Activated CD4-positive, alpha-beta T cell treated with anti-CD3 and anti-CD28 coated beads, Interleukin-2, amount 10 ng/mL, durations not matched to agents 7 days and 5 days (primary cell): ENCODE measurements at places on chromosomes 5 and 9. TPM values are rescaled to one million over a fixed set of nuclear protein-coding genes. Genes with fewer than 3 reads are reported as not detected.

GRCh38 chr5:54844905-54845566 lies 140.4 kb downstream of the ESM1 start:
- no peak overlapping the region for H3K27ac ChIP-seq
- H3K36me3 ChIP-seq = no peaks in the 10 kb centered on the region
- peaks cover 21% of the 10 kb centered on the region for H3K27me3 ChIP-seq
- no peak overlapping the region for H3K4me3 ChIP-seq
- peaks cover 8% of the 10 kb centered on the region for H3K4me1 ChIP-seq

- H3K27ac ChIP-seq = no peak overlapping the region
- H3K36me3 ChIP-seq = no peaks in the 10 kb centered on the region
Observed at GRCh38 chr5:180868960-180869359, 7.9 kb upstream of the ZFP62 start.

DNA sequence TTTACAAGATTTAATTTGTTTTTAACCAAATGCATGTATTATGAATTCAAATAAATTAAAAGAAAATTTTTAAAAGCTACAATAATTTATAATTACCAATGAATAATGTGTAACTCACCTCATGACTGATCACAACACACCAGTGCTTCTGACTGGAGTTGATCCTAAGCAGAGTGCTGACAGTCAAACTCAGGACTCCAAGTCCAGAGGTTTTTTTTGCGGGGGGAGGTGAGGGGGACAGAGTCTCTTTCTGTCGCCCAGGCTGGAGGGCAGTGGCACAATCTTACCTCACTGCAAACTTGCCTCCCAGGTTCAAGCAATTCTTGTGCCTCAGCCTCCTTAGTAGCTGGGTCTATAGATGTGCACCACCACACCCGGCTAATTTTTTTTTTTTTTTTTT lies 71.0 kb upstream of the MELK start:
- H3K36me3 ChIP-seq = no peaks in the 10 kb centered on the region
- peaks cover 29% of the 10 kb centered on the region for H3K4me1 ChIP-seq
- no peak overlapping the region for H3K4me3 ChIP-seq
- no peaks in the 10 kb centered on the region for H3K27me3 ChIP-seq
- H3K27ac ChIP-seq = no peak overlapping the region
- no peak for DNase-seq

GRCh38 chr9:27511771-27512170 lies 12.3 kb upstream of the IFNK start:
- H3K4me1 ChIP-seq = no peaks in the 10 kb centered on the region
- H3K36me3 ChIP-seq = no peaks in the 10 kb centered on the region
- no peaks in the 10 kb centered on the region for H3K27me3 ChIP-seq
- H3K4me3 ChIP-seq = no peak overlapping the region

- H3K27ac ChIP-seq = no peak overlapping the region
- DNase-seq = no peak
- H3K36me3 ChIP-seq = no peaks in the 10 kb centered on the region
- no peaks in the 10 kb centered on the region for H3K27me3 ChIP-seq
- peaks cover 10% of the 10 kb centered on the region for H3K4me1 ChIP-seq
- H3K4me3 ChIP-seq = no peak overlapping the region
Observed at GRCh38 chr5:82169892-82170291, 108.3 kb downstream of the RPS23 start.

GRCh38 chr9:21801683-21802417 lies 586 bp upstream of the MTAP start:
- DNase-seq = no peak
- H3K27ac ChIP-seq = peak overlapping the region; percentile 99
- peak overlapping the region; percentile 99 for H3K4me3 ChIP-seq
- H3K4me1 ChIP-seq = peaks cover 42% of the 10 kb centered on the region
- H3K27me3 ChIP-seq = peaks cover 27% of the 10 kb centered on the region

GRCh38 chr5:114448481-114448880 lies 86.6 kb downstream of the KCNN2 start:
- H3K27ac ChIP-seq = no peak overlapping the region
- no peak overlapping the region for H3K4me3 ChIP-seq
- H3K27me3 ChIP-seq = no peaks in the 10 kb centered on the region
- H3K4me1 ChIP-seq = no peaks in the 10 kb centered on the region
- DNase-seq = no peak

- peaks cover 2% of the 10 kb centered on the region for H3K36me3 ChIP-seq
- no peak overlapping the region for H3K27ac ChIP-seq
- H3K27me3 ChIP-seq = peaks cover 3% of the 10 kb centered on the region
- no peak for DNase-seq
- H3K4me3 ChIP-seq = no peak overlapping the region
Observed at GRCh38 chr9:87663556-87663955, 62.4 kb upstream of the CTSL start.

Gene FOXD4L6
- not detected for total RNA-seq

Gene TGFBR1
- 60.7 TPM for total RNA-seq

Gene NAIP
- 3.5 TPM for total RNA-seq

Gene SPTLC1
- 51.2 TPM for total RNA-seq

Gene OLFM1
- total RNA-seq = not detected

Gene GHR
- total RNA-seq = not detected

Gene NDUFA8
- total RNA-seq = 35.9 TPM
